Cardiac fibroblast (primary cell): ENCODE measurements at places on chromosomes 2 and 18.

DNA sequence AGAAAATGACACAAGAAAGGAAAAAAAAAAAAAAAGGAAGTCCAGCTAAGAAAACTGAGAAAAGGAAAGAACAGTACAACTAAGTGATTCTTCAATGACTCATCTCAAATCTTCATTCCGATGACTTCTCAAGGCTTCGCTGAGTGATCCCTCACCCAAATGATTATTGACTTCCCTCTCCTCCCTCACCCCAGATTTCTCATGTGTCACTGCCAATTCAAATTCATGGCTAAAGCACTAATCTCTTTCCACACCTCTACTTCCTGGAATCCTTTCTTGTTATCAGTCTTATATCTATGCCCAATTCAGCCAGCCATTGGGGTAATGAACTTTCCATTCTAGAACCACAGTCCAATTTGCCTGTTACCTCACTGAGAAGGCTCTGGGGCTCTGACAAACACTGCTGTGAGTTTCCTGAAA lies 7.2 kb upstream of the ABCB11 start:
- DNase-seq = peak; percentile 83

DNA sequence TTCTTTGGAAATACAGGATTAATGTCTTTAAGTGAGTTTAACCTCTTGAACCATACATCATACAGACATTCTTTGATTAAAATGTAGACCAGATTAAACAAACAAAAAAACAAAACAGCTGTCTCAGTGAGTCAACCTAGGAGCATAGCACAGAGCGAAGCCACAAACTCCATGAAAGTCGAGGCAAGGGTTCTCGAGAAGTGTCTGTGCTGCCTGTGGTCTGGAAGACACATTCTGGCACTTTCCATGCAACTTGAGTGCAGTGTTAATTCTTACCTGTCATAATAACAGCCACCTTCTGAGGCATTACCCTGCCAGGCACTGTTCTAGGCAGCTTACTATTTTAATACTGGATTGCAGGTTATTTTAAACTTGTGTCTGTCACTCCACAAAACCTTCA lies 435.5 kb upstream of the MMADHC start:
- no peak for DNase-seq

DNA sequence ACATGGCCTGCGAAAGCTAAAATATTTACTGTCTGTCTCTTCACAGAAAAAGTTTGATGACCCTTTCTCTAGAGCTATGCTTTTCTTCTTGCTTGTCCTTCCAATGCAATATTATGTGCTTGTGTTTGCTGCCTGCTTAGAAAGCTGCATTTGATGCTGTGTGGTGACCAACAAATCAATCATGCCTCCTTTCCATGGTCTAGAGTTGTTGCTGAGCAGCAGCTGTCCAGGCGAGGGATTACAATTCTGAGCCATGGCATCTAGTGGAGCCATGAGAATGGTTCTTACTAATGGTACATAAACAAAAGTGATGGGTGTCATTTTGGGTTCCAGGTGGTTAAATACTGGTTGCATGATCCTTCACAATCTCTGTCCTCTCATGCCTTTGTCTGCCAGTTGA lies 1142.1 kb downstream of the DPP10 start:
- DNase-seq = no peak

DNA sequence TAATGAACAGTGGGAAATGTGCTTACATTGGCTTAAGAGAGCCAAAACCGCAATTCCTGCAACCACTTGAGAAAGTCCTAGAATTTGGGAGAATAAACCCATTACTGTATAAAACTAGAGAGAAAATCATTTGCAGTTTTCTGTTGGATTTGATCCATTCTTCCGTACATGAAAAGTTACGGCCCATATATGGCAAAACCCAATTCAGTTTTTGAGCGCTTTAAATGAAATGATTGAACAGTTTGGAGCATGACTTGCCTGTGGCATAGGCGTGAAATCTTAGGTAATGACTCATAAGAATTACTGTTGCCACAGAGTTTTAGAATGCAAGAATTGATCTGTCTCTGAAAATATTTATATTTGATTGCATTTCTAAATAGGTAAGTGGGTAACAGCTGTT lies 52.0 kb downstream of the PHLPP1 start:
- no peak for DNase-seq

GRCh38 chr18:74081966-74082741 lies 65.5 kb downstream of the FBXO15 start:
- peak; percentile 47 for DNase-seq

- DNase-seq = no peak
Measured at GRCh38 chr2:99398303-99398702, 61.1 kb downstream of the EIF5B start.

- DNase-seq = peak; percentile 89
Measured at GRCh38 chr2:157052685-157053224, 204.8 kb upstream of the GALNT5 start.

- DNase-seq = peak; percentile 81
Measured at GRCh38 chr18:36809590-36810381, 19.0 kb downstream of the TPGS2 start.

DNA sequence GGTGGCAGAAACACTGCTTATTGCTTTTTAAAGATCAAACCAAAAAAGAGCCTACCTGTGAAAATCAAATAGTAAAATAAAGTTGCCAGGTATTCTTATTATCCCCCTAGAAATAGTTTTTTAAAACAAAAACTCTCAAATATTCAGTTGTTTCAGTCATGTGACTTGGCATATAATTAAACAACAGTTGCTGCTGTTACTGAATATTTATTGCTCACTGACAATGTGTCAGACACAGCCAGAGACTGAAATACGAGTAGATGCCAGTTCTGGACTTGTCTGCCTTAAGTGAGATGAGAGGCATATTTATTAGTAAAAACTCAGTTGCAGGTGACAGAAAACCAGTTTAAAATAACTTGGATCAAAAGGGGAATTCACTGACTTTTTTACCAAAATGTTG lies 106.0 kb upstream of the RAB12 start:
- no peak for DNase-seq

- peak; percentile 88 for DNase-seq
Measured at GRCh38 chr2:215764441-215765048, 248.8 kb downstream of the MREG start.

- no peak for DNase-seq
Measured at GRCh38 chr2:193336781-193337180, 1142.0 kb upstream of the TMEFF2 start.

GRCh38 chr18:75073654-75074053 lies 135.3 kb downstream of the PTGR3 start:
- DNase-seq = no peak

DNA sequence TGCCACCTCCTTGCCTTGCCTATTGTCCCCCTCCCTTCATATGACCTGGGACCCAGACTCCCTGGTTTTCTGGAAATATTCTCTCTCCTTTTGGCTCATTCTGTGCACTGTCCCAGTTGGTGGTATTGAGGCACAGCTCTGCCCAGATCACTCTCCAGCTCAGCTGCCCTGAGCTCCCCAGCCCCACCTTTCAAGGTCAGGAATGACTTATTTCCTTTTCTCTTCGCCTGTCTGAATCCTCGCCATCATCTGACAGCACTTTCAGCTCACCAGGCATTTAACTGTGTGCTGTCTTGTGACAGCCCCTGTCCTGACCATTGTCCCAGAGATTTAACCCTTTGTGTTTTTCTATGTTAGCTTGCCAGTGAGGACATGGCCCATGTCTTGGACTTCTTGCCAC lies 133.0 kb downstream of the MSH2 start:
- DNase-seq = peak; percentile 51

DNA sequence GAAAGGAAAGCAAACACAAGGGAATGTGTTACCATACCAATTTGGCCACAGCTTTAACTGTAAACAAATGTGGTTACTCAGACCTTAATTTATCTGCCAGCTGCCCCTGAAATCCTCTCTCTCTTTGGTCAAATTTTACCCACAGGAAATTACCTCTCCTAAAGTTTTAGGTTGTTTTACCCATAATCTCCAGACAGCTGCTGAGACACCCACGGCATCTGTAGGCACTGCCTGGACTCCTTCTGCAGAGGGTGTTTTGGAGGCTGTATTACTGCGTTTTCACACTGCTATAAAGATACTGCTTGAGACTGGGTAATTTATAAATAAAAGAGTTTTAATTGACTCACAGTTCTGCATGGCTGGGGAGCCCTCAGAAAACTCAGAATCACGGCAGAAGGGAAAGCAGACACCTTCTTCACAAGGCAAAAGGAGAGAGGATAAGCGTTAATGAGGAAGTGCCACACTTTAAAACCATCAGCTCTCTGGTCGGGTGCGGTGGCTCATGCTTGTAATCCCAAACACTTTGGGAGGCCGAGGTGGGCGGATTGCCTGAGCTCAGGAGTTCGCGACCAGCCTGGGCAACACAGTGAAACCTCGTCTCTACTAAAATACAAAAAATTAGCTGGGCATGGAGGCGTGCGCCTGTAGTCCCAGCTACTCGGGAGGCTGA lies 677.5 kb upstream of the FSHR start:
- no peak for DNase-seq

- peak; percentile 40 for DNase-seq
Measured at GRCh38 chr2:45860136-45861121, 209.0 kb downstream of the PRKCE start.

DNA sequence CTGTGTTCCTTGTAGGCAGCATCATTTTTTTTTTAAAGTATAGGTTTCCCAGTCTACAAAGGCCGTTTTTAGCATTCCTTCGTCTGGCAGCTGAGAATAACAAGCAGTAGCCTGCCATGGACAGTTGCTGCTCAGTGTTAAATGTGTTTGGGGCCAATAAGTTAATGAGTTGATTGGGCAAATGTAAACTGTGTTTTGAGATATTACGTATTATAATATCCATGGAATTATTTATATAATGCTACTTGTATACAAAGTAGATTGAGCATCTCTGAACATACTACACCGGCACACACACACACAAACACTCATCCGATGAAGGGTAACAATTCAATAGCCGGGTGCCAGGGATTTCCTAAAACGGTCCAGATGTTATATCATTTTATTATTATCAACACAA lies 97.2 kb downstream of the IRS1 start:
- DNase-seq = no peak

GRCh38 chr2:182904844-182905243 lies 38.4 kb upstream of the FRZB start:
- no peak for DNase-seq

- no peak for DNase-seq
Measured at GRCh38 chr18:70822117-70822516, 533.3 kb downstream of the SOCS6 start.

DNA sequence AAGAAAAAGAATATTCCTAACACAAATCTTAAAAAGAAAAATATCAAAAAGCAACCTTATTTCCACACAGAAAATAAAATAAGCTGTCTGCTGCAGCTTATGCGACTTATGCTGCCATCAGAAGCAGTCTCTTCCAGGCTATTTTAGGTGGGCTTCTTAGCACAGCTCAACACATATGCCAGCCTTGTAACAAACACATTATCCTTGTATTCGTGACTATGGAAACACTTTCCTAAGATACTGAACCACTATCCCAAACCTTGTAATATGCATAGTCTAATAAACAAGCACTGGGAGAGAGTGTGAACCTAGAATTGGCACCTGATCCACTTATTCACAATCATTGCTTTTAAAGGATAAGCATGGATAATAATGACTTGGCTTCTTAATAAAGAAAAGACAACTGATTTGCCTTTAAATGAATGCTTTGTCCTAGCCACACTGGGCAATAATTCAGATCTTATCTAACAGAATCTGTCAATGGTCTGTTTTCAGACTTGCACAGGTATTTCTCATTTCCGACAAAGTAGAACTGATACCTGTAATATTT lies 40.0 kb upstream of the RNU4ATAC start:
- DNase-seq = no peak

DNA sequence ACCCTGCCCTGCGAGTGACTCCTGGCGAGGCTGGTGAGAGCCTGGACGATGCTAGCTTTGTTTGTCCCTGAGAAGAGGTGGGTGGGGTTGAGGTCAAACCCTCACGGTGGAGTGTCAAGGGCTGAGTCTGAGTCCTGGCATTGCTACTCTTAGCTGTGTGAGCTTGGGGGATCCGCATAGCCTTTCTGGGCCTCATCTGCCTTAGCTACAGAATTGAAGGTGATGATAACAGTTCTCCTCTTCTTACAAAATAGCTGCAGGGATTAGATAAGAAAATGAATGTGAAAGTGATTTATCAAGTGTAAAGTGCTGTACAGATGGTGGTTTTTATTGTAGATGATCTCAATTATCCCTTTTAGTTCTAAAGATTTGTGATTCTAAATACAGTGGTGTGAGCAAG lies 144.6 kb downstream of the LPIN1 start:
- DNase-seq = no peak

DNA sequence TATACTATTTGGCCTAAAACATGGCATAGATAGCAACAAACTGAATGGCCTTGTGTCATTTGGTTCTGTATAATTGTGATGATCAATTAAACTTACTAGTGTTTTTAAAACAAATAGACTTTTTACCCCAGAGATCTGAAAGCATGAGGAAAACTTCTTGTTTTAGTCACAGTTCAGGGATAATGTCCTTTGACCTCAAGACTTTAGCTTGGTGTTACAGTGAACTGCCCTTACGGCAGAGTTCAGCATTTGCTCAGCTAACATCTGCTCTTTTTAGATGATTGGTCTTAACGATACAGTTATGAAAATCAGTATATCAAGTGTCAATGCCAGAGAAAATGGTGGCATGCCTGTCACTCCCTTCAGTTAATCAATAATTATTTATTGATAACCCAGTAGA lies 429.2 kb downstream of the PARD3B start:
- no peak for DNase-seq

DNA sequence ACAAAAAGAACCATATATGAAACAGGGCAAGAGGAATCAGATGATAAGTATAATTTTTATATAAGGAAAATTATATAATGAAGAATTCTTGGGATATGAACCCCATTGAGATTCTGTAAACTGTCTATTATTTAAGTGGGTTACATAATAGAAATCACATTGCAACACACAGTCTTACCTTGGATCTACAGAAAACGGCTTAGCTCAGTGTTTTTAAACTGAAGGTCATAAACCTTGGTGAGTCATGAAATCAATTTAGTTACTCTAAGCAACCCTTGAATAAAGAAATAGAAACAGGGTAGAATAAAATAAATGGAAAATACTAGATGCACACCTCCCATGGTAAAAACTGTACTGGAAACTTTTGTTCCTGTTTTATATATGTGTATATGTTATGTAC lies 50.7 kb downstream of the METTL8 start:
- DNase-seq = no peak

- peak; percentile 31 for DNase-seq
Measured at GRCh38 chr2:112074506-112074905, 19.4 kb downstream of the TMEM87B start.

GRCh38 chr2:149365931-149366583 lies 35.7 kb downstream of the LYPD6 start:
- no peak for DNase-seq

- no peak for DNase-seq
Measured at GRCh38 chr2:42566025-42566424, 2.4 kb upstream of the MTA3 start.
